ENCODE measurements at places on chromosomes 1 and 21. TPM values are rescaled to one million over a fixed set of nuclear protein-coding genes. Genes with fewer than 3 reads are reported as not detected.
A peak's percentile ranks its signal among the peaks of the same experiment; 100 is the strongest.

GRCh38 chr21:17854745-17855144, 35.6 kb upstream of the C21orf91 start:
- no peak overlapping the region for H3K4me3 ChIP-seq
- no peaks in the 10 kb centered on the region for H3K36me3 ChIP-seq
- no peaks in the 10 kb centered on the region for H3K27me3 ChIP-seq
- no peaks in the 10 kb centered on the region for H3K4me1 ChIP-seq
- DNase-seq = no peak
- no peak overlapping the region for H3K27ac ChIP-seq

DNA sequence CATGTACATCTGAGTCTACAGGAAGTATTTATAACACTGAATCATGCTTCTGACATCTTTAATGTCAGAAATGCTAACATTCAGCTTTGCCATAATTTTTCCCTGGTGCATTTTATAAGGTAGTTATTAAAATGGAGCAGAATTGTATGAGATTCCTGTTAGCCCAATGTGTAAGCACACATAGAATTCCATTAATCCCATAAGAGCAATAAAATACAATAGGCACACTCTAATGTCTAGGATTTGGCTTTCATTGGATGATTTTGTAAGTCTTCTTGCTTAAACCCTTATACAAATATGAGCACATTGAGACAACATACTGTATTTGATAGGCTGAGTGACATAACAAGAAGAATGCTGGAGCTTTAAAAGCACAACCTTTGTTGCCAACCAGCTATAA, 256.4 kb downstream of the HMCN1 start:
- no peak for DNase-seq
- no peak overlapping the region for H3K27ac ChIP-seq
- no peaks in the 10 kb centered on the region for H3K36me3 ChIP-seq
- H3K27me3 ChIP-seq = no peaks in the 10 kb centered on the region
- no peaks in the 10 kb centered on the region for H3K4me1 ChIP-seq

DNA sequence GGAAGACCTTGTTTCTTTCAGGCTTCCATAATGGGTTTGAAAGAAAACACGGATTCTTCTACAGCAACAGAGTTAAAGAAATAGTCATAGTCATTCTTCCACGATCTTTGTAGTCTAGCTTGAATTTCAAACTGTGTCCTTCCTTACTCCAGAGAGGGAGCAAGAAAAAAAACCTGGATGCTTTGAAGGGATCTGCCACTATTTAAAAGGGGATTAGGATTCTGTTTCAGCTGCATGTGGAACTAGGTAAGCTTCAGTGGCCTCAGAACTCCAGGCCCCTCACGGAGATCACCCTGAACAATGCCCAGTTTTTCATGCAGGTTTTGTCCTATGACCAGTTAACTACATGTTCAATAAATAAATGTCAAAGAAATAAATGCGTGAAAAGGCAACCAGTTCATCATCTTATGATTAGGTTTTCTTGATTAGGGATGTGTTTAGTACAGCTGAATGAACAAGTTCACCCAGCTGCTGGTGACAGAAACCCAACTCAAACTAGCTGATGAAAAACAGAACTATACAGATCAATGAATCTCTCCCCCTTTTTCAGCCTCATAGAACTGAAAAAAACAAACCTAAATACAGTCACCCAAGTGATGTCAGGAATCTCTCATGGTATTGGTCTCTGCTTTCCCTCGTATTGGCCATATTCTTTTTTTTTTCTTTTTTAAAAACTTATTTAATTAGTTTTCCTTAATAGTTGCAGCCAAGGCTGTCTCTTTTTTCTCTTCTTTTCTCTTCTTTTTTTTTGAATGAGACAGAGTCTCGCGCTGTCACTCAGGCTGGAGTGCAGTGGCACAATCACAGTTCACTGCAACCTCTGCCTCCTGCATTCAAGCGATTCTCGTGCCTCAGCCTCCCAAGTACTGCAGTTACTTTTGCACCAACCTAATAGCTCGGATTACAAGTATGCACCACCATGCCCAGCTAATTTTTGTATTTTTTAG, 14.6 kb upstream of the MPZL1 start:
- H3K4me1 ChIP-seq = no peaks in the 10 kb centered on the region
- H3K36me3 ChIP-seq = peaks cover 20% of the 10 kb centered on the region
- no peak overlapping the region for H3K27ac ChIP-seq
- no peak for DNase-seq
- H3K27me3 ChIP-seq = no peaks in the 10 kb centered on the region
- H3K4me3 ChIP-seq = no peak overlapping the region

DNA sequence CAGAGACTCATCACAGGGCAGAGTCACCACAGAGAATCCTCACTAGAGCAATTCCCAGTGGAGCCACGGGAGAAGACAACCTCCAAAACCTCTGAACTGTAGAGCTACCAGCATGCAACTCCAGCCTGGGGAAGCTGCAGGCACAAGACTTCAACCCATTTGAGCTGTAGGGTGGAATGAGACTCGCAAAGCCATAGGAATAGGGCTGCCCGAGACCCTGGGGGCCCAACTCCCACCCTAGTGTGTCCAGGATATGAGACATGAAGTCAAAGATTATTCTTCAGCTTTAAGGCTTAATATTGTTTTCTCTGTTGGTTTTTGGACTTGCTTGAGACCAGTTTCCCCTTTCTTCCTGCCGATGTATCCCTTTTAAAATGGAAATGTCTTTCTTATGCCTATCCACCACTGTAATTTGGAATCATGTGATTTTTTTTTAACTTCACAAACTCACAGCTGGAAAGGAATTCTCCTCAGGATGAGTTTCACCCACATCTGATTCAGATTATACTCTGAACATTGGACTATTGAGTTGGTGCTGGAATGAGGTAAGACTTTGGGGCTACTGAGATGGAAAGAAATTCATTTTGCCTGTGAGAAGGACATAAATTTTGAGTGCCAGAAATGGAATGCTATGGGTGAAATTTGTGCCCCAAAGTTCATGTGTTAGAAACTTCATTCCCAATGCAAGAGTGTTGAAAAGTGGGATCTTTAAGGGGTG, 59.6 kb upstream of the ST6GALNAC5 start:
- DNase-seq = no peak
- no peak overlapping the region for H3K4me3 ChIP-seq
- H3K4me1 ChIP-seq = no peaks in the 10 kb centered on the region
- H3K36me3 ChIP-seq = no peaks in the 10 kb centered on the region

DNA sequence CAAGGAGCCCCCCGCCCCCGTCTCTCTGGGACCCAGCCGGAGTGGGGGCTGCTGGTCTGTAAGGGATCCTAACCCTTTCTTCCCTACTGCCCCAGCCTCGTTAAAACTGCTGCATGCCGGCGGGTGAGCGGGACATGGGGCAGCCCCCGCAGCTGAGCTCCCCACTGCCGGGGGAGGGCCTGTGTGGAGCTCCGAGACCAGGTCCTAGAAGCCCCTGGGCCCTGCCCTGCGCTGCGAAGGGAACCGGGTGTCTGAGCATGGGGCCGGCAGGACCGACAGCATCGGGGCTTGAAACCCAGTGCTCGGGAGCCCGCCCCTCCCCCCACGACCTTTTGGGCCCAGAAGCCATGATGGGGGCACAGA, 9.2 kb upstream of the COL6A1 start:
- peak overlapping the region; percentile 91 for H3K27ac ChIP-seq
- peaks cover 51% of the 10 kb centered on the region for H3K27me3 ChIP-seq
- H3K36me3 ChIP-seq = no peaks in the 10 kb centered on the region
- peaks cover 70% of the 10 kb centered on the region for H3K4me1 ChIP-seq
- peak overlapping the region; percentile 48 for H3K4me3 ChIP-seq

- H3K27ac ChIP-seq = no peak overlapping the region
- no peaks in the 10 kb centered on the region for H3K27me3 ChIP-seq
- H3K36me3 ChIP-seq = peaks cover 53% of the 10 kb centered on the region
- peaks cover 23% of the 10 kb centered on the region for H3K4me1 ChIP-seq
- DNase-seq = no peak
These were observed 11.9 kb upstream of the RNPEP start for GRCh38 chr1:201970334-201971159.

Gene CR1
- 1.4 TPM for total RNA-seq

Gene PTGS2
- 3.5 TPM for total RNA-seq

- no peaks in the 10 kb centered on the region for H3K36me3 ChIP-seq
- no peak overlapping the region for H3K4me3 ChIP-seq
- no peak overlapping the region for H3K27ac ChIP-seq
- DNase-seq = no peak
- peaks cover 9% of the 10 kb centered on the region for H3K4me1 ChIP-seq
- no peaks in the 10 kb centered on the region for H3K27me3 ChIP-seq
These were observed 35.9 kb upstream of the ATP1B1 start for GRCh38 chr1:169070547-169070946.

GRCh38 chr1:231020139-231020601, 19.9 kb downstream of the FAM89A start:
- no peak for DNase-seq
- no peak overlapping the region for H3K4me3 ChIP-seq
